ENCODE measurements at places on chromosomes 4 and X.

DNA sequence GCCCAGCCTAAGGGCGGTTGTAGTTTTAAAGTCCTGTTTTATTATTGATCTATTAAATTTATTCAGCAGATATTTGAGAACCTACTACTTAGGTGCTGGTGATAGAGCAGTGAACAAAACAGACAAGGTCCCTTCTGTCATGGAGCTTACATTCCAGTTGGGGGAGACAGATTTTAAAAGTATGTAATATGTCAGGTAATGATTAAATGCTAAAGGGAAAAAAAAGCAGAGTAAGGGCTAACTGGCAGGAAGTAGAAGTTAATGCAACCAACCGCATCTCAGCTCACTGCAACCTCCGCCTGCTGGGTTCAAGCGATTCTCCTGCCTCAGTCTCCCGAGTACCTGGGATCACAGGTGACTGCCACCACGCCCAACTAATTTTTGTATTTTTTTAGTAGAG lies 7.8 kb upstream of the MCUB start:
- DNase-seq: no peak

DNA sequence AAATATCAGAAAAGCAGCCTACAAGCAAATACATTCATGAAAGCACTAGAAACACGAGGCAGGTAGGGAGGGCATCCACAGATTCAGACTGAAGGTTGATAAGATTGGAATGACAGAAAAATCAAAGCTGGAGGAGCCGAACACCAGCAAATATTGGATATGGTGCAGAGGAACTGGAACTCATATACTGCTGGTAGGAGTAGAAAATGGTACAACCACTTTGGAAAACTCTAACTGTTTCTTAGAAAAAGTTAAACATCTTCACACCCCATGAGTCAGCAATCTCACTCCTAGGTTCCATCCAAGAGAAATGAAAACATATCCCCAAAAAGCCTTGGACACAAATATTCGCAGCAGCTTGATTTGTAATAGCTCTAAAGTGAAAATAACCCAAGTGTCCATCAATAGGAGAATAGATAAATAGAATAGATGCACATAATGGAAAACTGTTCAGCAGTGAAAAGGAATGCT lies 27.1 kb downstream of the CD99L2 start:
- no peak for DNase-seq

DNA sequence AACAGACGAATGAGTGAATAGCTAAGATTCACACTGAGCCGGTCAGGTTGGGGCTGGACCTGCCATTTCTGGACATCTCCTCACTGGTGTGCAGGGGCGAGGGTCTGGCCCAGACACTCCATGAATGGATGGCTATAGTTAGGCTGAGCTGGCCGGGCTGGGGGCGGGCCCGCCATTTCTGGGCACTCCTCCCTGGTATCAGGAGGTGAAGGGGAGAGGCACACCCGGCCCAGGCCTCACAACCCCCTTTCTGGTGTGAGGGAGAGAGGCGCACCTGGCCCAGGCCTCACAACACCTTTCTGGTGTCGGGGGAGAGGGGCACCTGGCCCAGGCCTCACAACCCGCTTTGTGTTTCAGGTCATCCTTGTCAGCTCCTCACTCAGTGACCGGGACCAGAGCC lies 203.2 kb upstream of the PSAPL1 start:
- no peak for DNase-seq

DNA sequence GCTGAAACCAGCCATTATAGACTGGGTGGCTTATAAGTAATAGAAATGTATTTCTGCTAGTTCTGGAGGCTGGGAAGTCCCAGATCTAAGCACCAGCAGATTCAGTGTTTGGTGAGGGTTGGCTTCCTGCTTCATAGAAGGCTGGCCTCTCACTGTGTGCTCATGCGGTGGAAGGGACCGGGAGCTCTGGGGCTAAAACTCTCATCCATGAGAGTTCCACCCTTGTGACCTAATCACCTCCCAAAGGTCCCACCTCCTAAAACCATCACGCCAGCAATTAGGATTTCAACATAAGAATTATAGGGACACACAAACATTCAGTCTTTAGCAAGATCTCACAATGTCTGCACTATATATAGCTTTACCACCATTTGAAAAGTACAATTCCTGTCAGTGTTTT lies 215.2 kb downstream of the CBR4 start:
- DNase-seq: no peak

DNA sequence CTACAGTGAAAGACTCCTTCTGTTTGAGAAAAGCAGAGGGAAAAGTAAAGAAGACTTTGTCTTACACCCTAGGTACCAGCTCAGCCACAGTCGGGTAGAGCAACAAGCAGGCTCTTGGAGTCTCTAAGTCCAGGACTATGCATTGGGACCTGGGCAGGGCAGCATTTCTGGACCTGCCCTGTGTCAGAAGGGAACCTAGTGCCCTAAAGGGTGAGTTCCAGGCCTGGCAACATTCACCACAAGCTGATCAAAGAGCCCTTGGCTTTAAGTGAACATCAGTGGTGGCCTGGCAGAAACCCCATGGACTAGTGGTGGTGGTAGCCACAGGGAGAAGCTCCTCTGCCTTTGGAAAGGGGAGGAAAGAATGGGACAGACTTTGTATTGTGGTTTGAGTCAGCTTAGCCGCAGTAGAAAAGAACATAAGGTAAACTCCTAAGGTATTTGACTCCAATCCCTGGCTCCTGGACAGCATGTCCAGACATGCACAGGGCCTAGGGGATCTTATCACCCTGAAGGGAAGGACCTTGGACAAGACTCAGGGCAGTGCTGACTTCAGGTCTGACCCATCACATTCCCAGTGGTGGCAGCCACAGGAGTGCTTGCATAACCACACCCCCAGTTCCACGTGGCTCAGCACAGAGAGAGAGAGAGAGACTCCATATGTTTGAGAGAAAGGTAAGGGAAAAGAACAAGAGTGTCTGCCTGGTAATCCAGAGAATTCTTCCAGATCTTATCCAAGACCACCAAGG lies 32.6 kb downstream of the CCDC158 start:
- no peak for DNase-seq

- DNase-seq: no peak
These were observed 278.5 kb upstream of the UGT8 start for GRCh38 chr4:114320126-114320525.

- no peak for DNase-seq
These were observed 290.1 kb upstream of the BMP3 start for GRCh38 chr4:80740375-80740774.

GRCh38 chr4:117400039-117400835 lies 314.9 kb upstream of the TRAM1L1 start:
- no peak for DNase-seq

DNA sequence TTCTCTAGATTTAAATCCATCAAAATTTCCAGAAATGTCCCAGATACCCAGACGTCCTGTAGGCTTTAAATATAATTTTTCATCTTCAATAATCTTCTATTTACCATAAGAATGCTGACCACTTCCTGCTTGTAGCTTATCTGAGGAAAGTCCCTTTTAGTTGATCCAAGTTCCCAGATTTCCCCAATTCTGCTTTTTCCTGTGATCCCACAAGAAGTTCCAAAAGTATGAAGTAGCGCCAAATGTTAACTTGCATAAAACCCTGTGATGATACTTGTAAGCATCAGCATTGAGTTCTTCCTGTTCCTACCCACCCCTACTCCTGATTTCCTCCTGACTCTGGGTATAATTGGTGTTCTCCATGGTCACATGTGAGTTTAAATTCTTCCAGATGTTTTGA lies 10.6 kb upstream of the TLR8 start:
- DNase-seq: no peak

DNA sequence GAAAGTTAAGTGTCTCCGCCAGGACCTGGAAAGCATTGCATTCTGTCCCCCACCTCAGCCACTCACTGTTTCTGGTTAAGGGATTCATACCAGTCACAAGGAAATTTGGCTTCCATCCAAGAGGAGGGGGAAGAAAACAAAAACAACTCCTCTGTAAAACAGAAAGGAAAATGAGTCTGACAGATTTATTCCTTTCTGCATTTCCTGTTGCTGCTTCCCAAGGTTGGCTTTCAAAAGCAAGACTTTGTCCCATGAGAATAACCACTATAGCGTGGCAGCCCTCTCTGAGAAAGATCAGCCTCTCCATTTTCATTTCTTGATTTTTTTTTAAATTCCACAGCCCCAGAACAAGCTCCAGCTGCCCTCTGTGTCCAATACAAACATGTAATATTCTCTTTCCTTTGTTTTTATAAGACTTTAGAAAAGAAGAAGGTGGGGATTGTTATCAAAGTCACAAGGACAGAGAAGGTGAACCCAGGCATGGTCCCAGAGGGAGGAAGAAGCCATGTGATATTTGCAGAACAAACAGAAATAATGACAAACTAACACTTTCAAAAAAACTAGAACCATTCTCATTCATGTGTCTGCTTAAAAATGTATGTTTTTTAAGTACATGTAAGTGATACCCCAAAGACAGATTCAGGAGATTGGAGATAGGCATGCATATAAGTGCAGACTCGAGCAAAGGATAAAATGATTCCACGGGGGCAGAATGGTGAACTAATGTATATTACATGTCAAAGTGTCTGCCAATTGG lies 90.7 kb upstream of the DCLK2 start:
- no peak for DNase-seq

GRCh38 chrX:10944136-10944885 lies 166.8 kb upstream of the HCCS start:
- DNase-seq: no peak

- DNase-seq: no peak
These were observed 28.0 kb upstream of the AMOT start for GRCh38 chrX:112868586-112868985.

DNA sequence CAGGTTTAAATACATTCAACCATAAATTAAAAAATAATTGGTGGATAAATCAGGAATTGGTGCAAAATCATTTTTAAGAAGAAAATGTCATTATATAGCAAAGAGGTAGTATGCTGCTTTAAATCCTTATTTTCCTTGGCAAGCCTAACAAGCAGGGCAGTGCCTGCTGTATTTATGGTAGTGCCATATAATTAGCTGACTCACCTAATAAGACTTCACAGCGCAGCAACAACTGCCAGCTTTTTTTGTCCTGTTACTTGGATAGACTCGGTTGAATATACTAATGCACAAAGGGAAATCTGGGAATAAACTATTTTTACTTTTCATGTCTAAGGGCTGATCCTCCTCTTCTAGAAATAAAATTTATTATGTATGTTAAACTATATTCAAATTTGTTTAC lies 99.1 kb downstream of the SNCA start:
- DNase-seq: no peak

DNA sequence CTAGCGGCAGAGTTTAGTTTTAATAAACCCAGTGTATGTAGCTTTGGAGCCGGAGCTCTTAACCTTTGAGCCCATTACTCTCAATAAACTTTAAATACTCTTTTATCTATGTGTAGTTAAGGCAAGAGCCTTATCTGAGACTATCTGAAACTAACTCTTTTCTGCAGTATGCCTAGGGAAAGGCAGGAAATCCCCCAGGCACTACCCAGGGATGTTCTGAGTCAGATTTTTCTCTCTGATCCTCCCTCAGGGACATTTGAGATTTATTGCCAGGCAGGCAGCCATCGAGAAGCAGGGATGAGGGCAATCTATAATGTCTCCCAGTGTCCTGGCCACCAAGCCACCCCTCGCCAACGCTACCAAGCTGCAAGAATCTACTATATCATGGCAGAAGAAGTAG lies 39.1 kb downstream of the HEPH start:
- no peak for DNase-seq

DNA sequence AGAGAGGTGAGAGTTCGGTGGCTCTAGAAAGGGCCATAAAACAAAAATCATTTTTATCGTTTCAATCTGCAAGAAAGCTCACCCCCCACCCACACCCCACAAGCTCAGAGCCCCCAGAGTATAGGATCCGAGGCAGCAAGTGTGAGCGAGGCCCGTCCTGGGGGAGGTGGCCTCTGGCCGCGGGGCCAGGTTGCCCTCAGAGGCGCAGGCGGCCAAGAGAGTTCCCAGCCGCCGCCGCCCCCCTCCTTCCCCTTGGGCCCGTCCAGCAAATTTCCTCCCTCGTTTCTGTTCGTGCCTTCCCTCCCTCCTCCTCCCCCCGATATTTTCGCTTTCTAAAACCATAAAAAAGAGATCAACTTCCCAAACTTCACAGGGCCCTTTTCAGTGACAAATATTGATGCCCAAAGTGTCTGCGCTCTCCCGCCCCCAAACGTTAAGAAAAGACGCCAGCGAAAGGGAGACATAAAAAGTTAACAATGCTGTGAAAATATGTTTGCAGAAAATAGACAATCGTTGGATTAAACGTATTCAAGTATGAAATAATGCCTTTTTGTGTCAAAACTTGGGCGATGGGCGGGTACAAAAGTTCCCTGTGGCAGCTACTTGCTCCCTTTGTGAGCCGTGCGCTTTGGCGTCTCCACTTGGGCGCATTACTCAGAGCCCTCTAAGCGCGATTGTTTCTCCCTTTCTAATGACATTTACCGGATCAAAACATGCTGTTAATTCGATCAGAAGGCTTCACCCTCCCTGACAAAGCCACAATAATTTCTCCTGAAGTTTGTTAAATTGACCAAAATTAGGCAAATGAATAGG lies 1.1 kb upstream of the HELT start:
- DNase-seq: no peak

DNA sequence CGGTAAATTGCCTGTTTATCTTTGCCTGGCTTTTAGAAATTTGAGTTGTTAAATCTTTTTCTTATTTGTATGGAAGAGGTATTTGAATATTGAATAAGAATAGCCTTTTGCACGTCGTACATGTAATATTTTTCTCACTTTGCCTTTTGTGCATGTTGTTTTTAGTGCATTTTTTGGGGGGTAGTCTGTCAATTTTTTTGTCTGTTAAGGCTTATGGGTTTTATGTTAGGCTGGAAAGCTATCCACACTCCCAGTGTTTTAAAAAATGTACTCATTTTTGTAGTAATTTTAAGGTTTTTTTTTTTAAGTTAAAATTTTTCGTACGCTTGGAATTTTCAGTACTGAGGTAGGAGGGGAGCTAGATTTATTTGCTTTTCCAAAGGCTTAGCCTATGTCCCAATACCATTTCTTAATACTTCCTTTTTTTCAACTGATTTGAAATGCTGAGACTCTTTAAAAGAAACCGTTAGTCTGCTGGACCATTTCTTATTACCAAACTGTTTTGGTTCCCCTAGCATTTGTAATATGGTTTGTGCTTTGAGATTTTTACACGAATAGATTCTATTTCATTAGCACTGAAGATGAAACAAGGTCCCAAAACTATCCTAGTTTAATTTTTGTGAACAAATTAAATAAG lies 1.3 kb downstream of the HERC5 start:
- DNase-seq: no peak

DNA sequence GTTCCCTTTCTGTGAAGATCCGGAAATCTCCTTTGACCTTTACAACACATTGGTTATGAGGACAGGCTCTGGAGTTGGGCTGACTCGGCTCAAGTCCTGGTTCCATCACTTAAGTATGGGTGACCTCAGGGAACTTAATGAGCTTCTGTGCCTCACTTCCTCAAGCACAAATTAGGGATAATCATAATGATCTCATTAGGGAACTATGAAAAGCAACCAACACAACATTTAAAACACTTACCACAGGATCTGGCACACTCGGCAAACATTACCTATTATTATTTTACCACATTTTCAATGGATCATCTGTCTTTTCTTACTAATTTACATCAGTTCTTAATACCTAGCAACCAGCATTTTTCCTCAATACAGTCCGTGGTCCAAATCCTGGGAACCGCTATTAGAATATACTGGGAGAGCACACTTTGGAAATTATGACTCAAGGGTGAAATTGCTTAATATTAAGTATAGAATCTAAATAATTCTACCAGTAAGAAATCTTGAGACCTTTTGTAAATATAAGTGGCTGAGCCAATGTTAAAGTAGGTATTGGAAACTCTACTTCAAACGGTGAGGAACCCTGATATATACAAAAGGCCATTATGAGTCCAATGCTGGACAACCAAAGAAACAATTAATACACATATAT lies 19.6 kb downstream of the ADGRA3 start:
- DNase-seq: no peak

Measured in stimulated activated CD4-positive, alpha-beta T cell treated with anti-CD3 and anti-CD28 coated beads, Interleukin-1b, Interleukin-23, amount 100 ng/mL, for 24 hours (primary cell).